WERI-Rb-1 (cell line): ENCODE measurements at places on chromosomes 11 and 22.

GRCh38 chr11:27663326-27663725 is 36.9 kb downstream of the BDNF start:
- no peak for DNase-seq

GRCh38 chr22:17890892-17891291 is 116.6 kb upstream of the BID start:
- DNase-seq: no peak

DNA sequence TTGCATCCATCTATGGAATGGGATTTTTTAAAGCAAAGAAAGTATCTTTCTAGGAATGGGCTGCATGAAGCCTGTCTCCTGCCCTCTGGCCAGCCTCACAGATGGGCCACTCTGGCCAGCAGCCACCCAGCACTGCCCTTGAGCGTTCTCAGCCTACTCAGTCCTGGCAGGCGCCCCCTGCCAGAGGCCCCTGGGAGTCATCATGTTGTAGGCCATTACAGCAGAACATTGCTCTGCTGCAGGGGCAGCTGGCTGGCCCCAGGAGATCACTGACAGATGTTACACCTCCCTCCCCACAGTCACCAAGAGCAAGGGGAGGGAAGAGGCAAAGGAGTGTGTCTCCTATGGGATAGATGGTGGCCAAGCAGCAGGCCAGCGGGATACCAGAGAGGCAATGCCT is 363.7 kb downstream of the NXPE2 start:
- DNase-seq: no peak

GRCh38 chr22:28179392-28179791 is 260.3 kb upstream of the PITPNB start:
- no peak for DNase-seq

- DNase-seq: no peak
These were observed 13.1 kb upstream of the MS4A6A start for GRCh38 chr11:60195923-60196368.

DNA sequence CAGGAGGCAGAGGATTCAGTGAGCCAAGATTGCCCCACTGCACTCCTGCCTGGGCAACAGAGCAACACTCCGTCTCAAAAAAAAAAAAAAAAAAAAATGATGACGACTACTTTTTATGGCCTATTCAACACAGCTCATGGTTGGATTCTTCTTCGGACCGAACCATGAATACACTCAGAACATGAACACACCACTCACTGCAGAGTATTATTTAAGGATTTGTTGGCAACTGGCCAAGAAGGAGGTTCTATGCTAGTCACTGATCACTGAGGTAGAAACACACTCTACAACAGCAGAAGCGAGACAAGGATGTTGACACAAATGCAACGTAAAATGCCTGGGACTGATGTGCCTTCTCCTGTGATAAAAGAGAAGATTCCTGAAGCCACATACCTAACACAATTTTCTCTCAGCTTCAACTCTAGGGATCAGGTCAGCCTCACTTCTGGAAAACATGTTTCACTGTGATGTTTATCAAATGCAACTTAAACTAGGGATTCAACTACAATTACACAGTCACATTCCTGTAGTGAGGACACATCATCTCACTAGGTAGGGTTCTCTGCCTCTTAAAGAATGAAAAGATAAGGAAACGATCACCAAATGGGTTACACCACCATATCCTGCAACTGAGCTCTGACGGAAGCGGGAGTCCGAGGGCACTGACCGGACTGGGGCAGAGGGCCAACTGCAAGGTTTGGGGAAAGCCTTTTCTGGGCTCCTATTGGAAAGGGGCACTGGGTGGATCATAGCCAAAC is 82.5 kb downstream of the SGSM3 start:
- no peak for DNase-seq

GRCh38 chr11:85385111-85385510 is 242.0 kb downstream of the DLG2 start:
- DNase-seq: no peak

DNA sequence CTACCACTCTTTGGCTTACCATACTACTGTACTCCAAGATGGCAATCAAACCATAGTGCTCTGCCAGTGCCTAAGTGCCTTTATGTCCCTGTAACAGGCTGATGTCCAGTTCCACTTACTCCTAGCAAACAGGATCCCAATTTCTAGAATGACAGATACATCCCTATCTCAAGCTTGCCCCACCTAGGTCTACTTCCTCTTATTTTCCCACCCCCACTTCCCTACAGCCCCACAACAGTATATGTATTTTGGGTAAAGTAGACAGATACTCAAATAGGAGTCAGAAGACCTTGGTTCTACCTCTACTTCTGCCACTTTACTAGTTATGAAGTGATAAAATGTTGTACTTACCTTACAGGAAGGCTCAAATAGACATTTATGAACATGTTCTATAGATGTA is 24.1 kb downstream of the SIK3 start:
- no peak for DNase-seq

GRCh38 chr11:4441515-4441914 is 7.6 kb upstream of the OR52K2 start:
- no peak for DNase-seq

DNA sequence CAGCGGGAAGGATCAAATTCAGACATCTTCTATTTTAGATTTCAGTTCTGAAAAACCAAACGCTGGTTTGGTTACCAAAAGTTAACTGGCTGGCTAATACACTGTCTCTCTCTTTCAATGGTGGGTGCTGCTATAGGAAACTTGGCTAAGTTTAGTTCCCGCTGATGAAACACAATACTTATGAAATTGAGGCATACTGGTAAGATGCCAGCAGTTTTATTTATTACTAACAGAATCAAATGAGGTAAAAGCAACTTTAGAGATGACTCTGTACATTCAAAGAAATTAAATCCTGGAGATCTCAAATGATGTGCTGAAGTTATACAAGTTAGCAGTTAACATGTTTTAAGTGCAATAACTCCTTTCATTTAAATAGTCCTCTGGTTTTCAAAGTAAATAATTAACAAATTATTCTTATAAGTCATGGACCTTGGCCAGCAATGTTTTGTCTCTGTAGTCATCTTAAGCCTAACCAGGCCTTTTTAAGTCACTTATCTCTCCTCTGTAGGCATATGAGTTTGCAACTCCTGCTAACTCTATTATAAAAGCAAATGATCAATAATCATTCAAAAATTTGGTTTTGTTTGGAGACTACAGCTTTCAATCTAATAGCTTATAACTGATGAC is 54.8 kb downstream of the PAK1 start:
- DNase-seq: no peak

GRCh38 chr11:72216638-72217037 is at the start of gene FOLR2:
Gene FOLR2 (plus strand): TSS chr11:72216794. CDS start chr11:72218585, 1,791 bp downstream.
- DNase-seq: no peak

- DNase-seq: no peak
These were observed at the start of gene NCF4 for GRCh38 chr22:36860821-36861659. Gene NCF4 (plus strand): TSS chr22:36861006. CDS start chr22:36861172, 166 bp downstream.

- no peak for DNase-seq
These were observed 88.6 kb downstream of the ETS1 start for GRCh38 chr11:128498721-128499245.
